Stimulated activated CD8-positive, alpha-beta memory T cell treated with anti-CD3 and anti-CD28 coated beads, Interleukin-15, amount 100 ng/mL, for 1 hour (primary cell): ENCODE measurements at places on chromosomes 13 and 19.

DNA sequence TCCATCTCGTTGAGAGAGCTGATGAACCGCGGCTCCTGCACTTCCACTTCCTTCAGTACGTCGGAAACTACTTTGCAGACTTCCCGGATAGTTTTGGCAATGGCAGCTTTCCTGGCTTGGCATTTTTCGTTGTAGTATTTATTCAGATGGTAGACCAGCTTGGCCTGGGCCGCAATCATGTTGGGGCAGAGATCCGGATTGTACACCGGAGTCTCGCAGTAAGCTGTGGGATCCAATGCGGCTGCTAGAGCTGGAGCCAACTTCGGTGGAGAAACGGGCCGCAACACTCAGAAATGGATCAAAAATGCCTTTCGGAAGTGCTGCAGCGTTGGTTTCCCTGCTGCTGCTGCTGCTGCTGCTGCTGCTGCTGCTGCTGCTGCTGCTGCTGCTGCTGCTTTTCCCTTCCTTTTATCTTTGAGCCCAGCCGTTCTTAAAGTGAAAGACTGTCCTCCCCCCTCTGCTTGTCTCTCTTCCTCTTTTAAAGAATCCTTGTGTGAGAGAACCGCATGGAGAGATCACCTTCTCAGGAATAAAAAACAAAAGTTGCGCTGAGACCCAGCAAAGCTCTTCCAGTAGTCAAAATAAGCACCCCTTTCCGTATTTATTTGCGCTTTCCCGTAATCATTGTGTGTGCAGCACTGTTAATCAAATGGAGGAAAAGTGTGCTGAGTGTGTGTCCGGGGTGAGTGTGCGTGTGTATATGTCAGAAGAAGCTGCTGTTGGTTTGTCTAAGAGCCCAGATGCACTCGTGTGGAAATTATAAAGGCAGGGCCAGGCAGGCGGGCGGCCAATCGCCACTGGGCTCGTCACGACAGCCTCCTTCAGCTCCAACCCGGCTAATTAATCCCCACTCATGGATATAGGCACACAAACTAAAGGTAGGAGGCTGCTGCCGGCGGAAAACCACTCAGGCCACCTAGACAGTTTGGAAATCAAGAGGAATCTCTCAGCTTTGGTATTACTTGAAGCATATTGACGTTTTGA, at the start of gene MAB21L1:
TSS of gene MAB21L1 (minus strand) at position 730 of the 984 bp plus-strand sequence. CDS start at position 179, 551 bp downstream.
- DNase-seq = no peak

DNA sequence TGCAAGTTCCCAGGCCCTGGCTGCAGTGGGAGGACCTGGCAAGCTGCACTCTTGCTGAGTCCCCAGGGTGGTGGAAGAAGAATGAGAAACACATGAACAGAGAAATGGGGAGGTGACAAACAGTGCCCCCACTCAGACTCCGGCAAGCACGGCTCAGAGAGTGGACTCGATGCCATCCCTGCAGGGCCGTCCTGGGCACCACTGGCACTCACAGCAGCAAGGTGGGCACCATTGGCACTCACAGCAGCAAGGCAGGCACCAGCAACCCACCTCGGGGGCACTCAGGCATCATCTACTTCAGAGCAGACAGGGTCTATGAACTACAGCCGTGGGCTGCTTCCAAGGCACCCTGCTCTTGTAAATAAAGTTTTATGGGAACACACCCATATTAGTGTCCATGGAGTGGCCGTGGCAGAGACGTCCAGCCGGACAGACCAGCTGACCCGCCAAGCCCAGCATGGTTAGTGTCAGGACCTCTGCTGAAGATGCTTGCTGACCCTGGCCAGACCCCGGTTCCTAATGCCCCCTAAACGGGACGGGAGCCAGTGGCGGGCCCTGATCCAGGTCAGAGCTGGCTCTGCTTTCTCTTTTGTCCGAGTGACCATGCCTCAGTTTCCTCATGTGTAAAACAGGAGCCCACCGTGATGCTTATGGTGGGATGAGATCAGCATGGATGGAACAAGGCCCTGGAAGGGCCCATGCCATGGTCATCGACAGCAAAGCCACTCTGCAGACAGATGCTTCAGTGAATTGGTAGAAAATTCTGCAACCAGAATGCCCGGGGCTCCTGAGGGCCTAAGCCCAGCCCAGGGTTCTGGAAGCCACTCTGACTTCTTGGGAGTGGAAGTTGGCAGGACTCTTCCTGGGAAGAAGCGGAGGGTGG, 2.1 kb upstream of the F10 start:
- DNase-seq = no peak

DNA sequence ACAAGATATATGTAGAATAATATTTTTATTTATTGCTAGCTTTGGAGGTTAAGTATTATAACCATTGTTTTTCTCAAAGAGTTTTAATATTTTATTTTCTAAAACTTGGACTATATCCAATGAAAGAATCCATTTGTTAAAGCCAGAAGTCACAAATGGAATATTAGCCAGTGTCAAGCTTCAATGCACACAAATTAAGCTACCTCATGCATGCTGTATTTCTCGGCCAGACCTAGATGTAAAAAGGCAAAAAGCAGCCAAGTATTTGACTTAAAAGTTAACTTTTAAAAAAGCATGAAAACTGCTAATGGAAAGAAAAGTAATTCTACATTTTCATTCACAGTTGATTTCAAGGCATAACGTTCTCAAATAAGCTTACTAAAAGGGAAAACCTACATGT, 160.0 kb upstream of the ATXN8OS start:
- no peak for DNase-seq

- no peak for DNase-seq
These were observed 263.0 kb downstream of the B3GLCT start for GRCh38 chr13:31462766-31463165.

GRCh38 chr13:40114305-40114896, 458.9 kb downstream of the COG6 start:
- DNase-seq = no peak

GRCh38 chr19:38079926-38080380, 144.1 kb downstream of the DPF1 start:
- DNase-seq = no peak

- no peak for DNase-seq
These were observed 23.0 kb downstream of the PPP1R37 start for GRCh38 chr19:45115809-45116615.

- DNase-seq = no peak
These were observed 31.2 kb downstream of the RCBTB2 start for GRCh38 chr13:48501705-48502104.

DNA sequence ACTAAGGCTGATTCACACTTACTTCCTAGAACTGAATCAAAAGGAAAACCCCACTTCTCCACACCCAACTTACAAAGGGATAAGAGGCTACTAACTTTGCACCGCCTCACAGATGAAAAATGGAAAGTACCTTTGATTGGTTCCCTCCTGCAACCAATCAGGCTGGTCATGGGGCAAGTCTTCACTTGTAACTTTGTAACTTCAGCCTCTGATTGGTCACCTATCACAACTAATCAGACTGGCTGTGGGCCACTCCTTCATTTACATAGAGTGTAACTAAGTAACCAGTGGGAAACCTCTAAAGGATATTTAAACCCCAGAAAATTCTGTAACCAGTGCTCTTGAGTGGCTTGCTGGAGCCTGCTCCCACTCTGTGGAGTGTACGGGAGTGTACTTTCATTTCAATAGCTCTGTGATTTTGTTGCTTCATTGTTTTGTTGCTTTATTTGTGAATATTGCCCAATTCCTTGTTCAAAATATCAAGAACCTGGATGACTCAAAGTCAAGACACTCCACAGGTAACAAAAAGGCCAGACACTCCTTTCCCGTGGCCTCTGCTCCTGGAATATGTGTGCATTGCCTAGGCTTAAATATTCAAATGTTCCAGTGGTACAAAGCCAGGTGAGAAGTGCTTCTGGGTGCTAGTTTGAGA, 50.5 kb downstream of the RFC3 start:
- no peak for DNase-seq

- DNase-seq = no peak
These were observed 332.0 kb downstream of the GPC6 start for GRCh38 chr13:93558637-93559036.

DNA sequence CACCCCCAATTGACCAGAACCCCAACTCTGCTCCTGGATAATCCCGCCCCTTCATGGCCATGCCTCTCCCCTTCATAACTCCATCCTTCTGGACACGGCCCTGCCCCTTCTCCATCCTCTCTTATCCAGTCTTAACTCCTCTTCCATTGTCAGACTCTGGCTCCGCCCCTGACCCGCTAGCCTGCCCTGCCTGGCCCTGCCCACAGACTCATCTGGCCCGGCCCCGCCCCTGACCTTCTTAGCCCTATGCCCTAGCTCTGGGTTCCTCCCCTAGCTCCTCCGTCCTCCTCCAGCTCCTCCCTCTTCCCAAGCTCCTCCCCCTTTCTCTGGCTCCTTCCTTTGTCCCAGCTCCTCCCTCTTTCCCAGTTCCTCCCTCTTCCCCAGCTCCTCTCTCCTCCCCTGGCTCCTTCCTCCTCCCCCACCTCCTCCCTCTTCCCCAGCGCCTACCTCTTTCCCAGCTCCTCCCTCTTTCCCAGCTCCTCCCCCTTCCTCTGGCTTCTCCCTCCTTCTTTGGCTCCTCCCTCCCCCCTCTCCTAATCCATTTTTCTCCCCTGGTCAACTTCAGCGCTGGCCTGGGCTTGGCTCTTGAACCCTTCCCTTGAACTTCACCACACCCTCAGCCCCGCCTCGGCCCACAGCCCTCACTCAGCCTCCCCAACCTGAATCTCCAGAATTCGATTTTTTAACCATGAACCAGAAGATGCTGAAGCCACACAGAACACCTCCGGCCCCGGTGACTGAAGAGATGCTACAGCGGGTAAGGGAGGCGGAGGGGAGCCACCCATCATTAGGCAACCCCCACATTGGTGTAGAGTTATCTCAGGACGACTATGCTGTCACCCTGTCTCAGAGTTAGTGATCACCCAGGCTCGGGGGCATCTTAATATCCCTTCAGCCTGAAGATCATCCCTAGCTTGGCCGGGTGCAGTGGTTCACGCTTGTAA, 9.2 kb upstream of the ZNF358 start:
- DNase-seq = no peak

- DNase-seq = no peak
These were observed 2.0 kb upstream of the MAB21L1 start for GRCh38 chr13:35478271-35479037.

DNA sequence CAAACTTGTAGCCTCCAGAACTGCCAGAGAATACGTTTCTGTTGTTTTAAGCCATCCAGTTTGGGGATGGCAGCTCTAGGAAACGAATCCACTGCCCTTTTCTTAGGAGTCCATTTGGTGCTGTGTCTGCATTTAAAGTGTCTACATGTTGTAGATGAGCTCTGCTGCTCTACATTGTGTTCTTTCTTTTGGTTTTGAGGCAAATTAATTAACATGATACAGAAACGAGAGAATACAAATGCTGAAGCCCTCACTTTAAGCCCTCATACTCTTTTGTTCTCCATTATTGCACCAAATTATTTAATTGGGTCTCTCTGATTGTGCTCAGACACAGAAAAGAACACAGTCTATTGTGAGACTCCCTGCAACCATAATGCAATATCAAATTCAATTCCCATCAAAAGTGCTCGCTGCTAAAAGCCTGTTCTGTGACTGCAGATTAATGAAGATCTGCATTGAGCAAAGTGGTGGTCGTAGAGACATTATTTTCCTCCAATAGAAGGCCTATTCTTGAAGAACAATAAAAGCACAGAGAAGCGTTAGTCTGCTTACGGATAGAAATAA, 166.3 kb upstream of the SOX21 start:
- no peak for DNase-seq

GRCh38 chr19:5075597-5075996, 106.7 kb downstream of the KDM4B start:
- DNase-seq = no peak

DNA sequence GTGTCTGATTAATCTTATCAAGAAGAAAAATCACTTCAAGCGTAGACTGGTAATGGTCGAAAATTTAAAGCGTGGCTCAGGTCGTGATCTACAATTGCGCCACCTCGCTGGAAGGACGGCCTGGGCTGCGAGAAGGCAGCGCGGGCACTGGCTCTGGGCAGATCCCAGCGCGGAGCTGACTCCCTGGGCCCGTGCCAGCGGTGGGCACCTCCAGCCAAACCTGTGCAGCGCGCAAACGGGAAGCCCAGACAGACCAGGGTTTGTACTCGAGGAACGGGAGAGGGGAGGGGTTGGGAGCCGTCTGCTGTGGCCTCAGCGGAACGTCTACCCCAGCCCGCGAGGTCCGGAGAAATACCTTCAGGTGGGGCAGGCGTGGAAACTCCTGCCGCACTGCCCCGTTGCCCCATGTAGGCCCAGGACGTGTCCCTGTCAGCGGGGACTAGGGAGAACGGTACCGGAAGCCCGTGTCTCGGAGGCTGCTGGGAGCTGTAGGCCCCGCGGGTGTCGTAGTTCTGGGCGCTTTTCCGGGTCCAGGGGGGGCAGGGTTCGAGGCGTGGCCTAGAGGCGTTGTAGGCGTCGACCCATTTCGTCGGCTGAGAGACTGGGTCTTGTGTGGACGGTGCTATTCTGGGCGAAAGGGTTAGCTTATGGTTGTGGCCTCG, 21.1 kb downstream of the ZNF274 start:
- DNase-seq = no peak

DNA sequence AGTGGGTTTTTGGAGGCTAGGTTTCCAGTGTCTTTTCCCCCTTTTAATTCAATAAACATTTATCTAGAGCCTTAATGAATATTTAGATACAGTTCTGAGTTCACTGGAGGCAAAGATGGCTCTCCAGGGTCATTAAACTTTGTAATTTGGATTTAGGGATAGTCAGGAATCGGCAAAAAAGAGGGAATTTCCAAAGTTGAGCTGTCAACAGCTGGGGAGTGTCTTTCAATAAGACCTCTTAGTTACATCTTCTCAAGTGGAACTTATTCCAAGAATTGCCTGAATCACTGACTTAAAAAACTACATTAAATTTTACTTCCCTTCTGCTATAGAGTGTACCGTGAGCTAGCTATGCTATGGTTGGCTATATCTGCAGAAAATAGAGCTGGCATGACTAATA, 2.0 kb downstream of the LRCH1 start:
- no peak for DNase-seq

- DNase-seq = no peak
These were observed 6.1 kb upstream of the IFNL4 start for GRCh38 chr19:39254531-39255345.

GRCh38 chr19:33876192-33876591, 79.5 kb downstream of the KCTD15 start:
- DNase-seq = no peak

DNA sequence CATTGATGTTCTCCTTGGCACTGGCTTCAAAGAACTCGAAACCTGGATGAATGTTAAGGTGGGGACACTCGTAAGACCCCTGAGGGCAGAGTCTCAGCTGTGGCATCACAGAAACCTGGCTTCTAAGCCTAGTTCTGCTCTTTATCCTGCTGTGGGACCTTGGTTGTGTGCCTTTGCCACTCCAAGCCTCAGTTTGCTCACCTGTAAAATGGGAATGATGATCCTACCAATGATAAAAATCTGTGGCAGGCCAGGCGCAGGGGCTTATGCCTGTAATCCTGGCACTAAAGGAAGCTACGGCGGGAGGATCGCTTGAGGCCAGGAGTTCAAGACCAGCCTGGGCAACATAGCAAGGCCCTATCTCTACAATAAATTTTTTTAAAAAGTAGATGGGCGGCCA, 13.9 kb downstream of the RAB3D start:
- no peak for DNase-seq

DNA sequence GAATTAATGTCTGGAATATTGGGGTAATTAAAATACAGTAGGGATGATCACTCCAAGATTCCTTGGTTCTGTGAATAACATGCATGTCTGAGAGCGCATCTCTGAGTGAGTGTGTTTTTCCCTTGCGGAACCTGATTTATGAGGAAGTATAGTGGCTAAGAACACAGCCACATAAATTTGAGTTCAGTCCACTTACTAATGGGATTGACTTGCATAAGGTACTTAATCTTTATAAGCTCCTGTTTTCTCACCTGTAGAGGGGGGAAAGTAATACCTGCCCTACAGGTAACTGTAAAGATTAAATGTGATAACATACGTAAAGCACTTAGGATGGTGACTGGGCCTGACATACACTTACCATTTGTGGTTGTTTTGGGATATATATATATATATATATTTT, 60.8 kb downstream of the KLF5 start:
- DNase-seq = no peak
